ENCODE measurements at places on chromosomes 6 and 20.
A peak's percentile ranks its signal among the peaks of the same experiment; 100 is the strongest.

GRCh38 chr20:62628691-62629090 lies 13.6 kb upstream of the SLCO4A1 start:
- DNase-seq = no peak

DNA sequence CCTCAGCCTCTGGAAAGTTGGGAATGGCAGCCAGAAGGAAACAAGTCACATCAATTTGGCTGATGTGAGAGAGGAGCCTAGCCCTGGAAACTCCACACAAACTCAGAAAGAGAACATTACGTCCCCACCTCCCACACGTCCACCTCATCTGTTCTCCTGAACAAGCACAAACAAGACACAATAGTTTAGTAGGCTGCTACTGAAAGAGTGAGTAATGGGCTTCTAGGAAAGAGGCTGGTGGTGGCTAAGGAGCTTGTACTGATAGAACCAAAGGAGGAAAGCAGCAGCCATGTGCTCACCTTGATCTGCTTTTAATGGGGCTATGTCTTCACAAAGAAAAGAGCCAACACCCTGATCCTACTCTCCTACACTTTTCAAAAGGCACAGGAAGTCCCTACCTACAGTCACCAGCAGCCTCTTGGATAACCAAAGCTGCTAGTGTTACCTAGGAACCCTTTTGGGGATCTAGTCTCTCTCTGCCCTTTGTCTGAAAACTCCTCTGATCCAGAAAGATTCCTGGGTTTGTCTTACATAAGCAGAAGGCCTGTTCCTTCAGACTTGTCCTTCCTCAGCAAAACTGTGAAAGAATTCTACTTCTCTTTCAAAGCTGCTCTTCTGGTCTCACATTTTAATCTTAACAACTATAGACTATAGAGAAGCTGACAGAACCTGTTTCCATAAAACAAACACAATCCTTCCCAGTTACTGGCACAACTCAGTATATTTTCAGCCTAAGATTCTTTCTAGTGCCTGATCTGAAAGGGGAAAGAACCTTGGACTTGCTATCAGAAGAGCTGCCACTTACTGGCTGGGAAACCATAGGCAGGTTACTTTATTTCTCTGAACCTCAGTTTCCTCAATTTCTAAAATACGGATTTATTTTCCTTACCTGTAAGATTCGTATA lies 3.1 kb downstream of the PLAGL2 start:
- no peak for DNase-seq

- no peak for DNase-seq
Measured at GRCh38 chr6:100946711-100947110, 65.6 kb upstream of the ASCC3 start.

- DNase-seq = peak; percentile 66
Measured at GRCh38 chr20:19212821-19213502, 520 bp downstream of the SLC24A3 start.

DNA sequence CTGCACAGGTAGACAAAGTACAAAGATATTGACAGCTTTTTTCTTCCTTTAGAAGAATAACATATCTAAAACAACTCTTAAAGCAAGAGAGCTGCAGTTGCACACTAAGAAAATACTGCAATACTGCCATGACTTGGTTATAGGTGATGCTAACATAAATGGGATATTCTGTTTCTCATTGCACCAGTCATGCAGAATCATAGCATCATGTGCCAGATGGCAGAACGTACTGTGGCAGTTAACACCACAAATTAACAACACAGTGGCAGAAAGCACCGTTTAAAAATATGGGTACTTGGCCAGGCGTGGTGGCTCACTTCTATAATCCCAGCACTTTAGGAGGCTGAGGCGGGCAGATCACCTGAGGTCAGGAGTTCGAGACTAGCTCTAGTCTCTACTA lies 7.4 kb downstream of the ASXL1 start:
- no peak for DNase-seq

GRCh38 chr20:62215020-62215990 lies 4.8 kb downstream of the HRH3 start:
- no peak for DNase-seq

- DNase-seq = no peak
Measured at GRCh38 chr20:48336597-48336996, 491.2 kb downstream of the PREX1 start.

GRCh38 chr6:53643481-53643965 lies 22.0 kb downstream of the KLHL31 start:
- DNase-seq = no peak

DNA sequence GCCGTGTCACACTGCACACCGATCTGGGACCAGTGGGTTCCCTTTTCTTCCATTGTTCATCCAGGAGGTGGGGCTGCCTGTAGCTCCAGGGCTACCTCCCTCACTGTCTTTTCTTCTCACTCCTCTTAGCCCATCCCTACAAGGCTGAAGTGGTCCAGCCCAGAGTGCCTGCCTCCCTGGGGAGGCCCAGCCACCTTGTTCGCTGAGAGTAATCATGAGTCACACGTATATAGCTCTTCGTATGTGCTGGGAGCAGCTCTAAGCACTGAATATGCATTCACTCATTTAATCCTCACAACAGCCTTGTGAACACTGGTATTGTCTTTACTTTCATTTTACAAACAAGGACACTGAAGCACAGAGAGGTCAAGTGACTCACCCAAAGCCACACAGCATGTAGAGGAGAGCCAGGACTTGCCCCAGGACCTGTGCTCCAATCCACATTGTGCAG lies 14.7 kb upstream of the CCDC167 start:
- no peak for DNase-seq

GRCh38 chr20:51028616-51029212 lies 5.8 kb upstream of the KCNG1 start:
- no peak for DNase-seq

DNA sequence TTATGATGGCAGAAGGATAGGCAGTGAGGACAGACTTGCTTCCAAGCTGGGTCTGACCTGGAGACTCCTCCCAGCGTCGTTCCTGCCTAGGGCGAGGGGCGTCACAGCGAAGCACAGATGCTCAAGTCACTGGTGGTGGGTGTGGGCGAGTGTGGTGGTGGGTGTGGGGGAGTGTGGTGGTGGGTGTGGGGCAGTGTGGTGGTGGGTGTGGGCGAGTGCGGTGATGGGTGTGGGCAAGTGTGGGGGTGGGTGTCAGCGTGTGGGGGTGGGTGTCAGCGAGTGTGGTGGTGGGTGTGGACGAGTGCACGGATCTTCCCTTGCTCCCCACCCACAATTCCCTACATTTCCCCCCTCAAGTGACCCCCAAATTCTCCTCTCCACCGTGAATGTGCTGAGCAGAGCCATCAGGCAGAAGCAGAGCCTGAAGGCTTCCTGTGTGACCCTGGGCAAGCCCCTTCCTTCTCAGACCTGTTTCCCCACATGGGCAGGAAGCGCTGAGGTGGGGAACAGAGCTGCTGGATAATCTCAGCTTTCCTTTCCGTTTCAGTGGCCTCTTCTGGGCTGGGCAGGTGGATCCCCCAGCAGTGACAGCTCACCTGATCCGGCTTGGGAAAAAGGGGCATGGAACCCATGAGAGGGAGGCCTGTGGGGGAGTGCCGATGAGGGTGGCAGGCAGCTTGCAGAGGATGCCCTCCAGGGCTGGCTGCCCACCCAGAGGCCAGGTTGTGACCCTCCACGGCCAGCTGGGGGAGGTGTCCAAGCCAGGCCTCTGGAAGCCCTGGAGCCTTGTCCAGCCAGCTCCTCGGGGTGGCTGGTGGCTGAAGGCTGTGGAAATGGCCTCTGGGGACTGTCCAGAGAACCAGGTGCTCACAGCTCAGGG lies 42.9 kb downstream of the RSPO4 start:
- DNase-seq = no peak

- DNase-seq = no peak
Measured at GRCh38 chr6:19083801-19084200, 696.7 kb downstream of the RNF144B start.

DNA sequence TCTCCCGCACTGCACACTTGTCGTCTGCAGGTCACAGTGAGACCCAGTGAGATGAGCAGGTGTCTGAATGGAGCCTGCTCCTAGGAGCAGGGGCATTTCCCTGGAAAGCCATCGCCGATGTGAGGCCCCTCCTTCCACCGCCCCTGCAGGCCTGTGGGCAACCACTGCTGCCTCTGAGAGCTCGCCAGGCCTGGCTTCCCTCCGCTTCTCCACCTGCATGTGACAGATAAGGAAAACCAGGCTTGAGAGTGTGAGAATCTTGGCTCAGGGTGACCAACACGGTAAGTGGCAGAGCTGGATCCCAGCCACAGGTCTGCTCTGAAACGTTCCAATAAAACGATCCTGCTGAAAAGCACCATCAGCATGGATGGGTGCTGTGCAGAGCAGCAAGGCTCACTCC lies 332.8 kb downstream of the CDH4 start:
- DNase-seq = no peak

GRCh38 chr6:151847064-151847463 lies 39.6 kb downstream of the ESR1 start:
- peak; percentile 2 for DNase-seq

DNA sequence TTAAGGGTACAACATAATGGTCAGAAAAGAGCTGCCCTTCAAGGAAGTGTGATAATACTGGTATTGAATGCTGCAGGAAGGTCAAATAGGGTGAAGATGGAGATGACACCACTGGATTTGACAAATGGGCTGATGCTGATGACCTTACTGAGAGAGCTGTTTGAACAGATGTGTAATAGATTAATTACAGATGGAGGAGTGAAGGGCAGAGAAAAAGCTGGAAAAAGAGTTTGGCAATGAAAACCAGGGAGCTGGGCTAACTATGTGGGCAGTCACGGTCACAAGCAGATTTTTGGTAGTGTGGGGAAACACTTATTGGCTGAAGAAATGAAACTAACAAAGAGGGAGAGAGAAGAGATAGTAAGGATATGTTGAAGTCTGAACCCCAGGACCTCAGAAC lies 83.6 kb upstream of the ENPP5 start:
- DNase-seq = no peak

- DNase-seq = no peak
Measured at GRCh38 chr6:110646419-110646698, 168.9 kb downstream of the CDK19 start.

GRCh38 chr6:12068899-12069557 lies 56.9 kb downstream of the HIVEP1 start:
- no peak for DNase-seq

DNA sequence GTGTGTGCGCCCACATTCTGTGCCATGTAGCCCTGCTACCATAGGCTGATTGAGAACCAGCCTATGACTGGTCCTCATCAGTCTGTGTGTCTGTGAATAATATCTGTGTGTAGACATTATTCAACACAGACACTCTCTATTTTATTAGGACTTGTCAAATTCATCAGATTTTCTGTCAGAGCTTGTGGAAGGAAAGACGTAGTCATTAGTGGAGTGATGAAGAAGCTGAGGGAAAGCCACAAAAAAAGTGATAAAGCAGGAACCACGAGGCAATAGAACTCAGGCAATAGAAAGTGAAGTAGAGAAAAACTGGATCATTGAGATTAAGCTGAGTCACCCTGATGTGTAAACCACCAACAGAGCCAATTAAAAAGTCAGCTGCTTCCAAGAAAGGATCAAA lies 122.2 kb upstream of the MARCKS start:
- no peak for DNase-seq

GRCh38 chr6:38118791-38119365 lies 299.4 kb downstream of the ZFAND3 start:
- no peak for DNase-seq

- no peak for DNase-seq
Measured at GRCh38 chr6:34332251-34333198, 59.9 kb downstream of the NUDT3 start.

- DNase-seq = no peak
Measured at GRCh38 chr20:50675671-50676376, 15.5 kb downstream of the RIPOR3 start.

DNA sequence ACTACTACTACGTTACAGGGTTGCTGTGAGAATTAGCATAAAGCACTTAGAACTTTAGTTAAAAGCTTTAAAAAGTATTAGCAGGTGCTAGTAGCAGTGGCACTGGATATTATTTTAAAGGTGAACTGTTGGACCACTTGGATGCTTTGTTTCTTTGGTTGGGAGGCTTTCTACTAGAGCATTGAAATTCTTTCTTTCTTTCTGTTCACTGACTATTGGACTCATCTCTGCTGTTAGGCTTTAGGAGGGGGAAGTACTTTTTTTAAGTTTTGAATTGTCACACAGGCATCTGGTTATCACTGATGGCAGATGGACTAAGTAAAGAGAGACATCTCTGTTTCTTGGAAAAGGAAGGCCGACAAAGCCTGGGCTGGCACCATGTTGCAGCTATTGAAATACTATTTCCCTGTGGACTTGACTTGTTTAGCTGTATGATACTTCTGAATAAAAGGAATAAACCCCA lies 4.8 kb downstream of the TBPL1 start:
- no peak for DNase-seq

GRCh38 chr6:72675396-72675795 lies 53.5 kb downstream of the KCNQ5 start:
- DNase-seq = no peak

DNA sequence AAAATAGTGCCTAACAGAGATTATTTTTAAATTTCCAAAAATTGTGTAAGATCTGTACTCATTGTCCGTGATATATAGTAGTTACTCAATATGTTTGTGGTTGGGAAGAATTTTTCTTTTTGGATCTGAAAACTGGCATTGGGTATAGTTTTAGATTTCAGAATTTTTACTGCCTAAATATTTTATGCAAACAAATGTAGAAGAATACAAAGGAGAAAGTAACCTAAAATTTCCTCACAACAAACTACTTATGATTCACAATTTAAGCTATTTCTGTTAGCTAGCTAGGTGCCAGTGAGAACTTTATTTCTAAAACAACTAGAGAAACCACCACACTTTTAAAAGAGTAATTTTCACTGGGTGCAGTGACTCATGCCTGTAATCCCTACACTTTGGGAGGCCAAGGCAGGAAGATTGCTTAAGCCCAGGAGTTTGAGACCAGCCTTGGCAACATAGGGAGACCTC lies 38.8 kb downstream of the SESN1 start:
- no peak for DNase-seq

- DNase-seq = no peak
Measured at GRCh38 chr20:58215116-58215515, 13.3 kb downstream of the ANKRD60 start.

All from right kidney (tissue), 9 donors.